Activated CD4-positive, CD25-positive, alpha-beta regulatory T cell (primary cell): ENCODE measurements at places on chromosomes 1 and 21.
A peak's percentile ranks its signal among the peaks of the same experiment; 100 is the strongest.

DNA sequence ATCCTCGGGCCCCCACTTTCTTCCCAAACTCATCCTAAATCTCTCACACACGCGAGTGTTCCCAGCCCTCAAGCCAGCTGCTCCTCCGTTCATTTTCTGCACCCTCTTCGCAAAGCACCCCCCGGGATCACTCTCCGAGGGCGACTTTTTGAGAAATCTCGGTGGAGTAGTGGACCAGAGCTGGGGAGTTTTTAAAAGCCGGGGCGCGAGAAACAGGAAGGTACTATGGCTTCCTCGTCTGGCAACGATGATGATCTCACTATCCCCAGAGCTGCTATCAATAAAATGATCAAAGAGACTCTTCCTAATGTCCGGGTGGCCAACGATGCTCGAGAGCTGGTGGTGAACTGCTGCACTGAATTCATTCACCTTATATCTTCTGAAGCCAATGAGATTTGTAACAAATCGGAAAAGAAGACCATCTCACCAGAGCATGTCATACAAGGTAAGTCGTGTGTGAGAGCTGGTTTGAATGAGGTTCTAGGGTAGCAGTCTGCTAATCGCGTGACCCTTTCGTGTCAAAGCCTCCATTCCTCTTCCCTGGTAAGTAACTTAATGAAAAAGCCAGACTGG lies 800 bp downstream of the DR1 start:
- DNase-seq: peak; percentile 9

- no peak for DNase-seq
These were observed 19.6 kb downstream of the FH start for GRCh38 chr1:241499910-241500309.

- no peak for DNase-seq
These were observed 2.5 kb downstream of the MFSD2A start for GRCh38 chr1:39957299-39958015.

GRCh38 chr1:12057382-12057781 lies 5.7 kb upstream of the TNFRSF8 start:
- no peak for DNase-seq

GRCh38 chr1:235375919-235376605 lies 8.8 kb downstream of the TBCE start:
- no peak for DNase-seq

GRCh38 chr1:31977385-31978131 lies 36.1 kb upstream of the KHDRBS1 start:
- DNase-seq: no peak

DNA sequence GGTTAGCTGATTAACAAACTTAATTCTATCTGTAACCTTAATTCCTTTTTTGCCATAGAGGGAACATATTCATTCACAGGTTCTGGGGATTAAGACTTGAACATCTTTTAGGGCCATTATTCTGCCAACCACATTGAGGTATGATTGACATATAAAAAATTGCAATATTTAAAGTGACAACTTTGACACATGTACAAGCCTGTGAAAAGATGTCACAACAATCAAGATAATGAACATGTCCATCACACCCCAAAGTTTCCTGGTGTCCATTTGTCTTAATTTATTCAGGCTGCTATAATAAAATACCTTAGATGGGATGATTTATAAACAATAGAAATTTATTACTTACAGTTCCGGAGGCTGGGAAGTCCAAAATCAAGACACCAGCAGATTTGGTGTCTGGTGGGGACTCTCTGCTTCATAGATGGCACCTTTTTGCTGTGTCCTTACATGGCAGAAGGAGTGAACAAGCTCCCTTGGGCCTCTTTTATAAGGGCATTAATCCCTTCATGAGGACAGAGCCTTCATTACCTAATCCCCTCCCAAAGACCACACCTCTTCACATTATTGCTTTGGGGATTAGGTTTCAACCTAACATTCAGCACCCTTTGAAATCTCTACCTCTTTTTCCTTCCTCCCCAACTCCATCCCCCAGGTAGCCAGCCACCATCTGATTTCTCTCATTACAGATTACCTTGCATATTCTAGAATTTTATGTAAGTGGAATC lies 33.0 kb upstream of the TP53BP2 start:
- no peak for DNase-seq

DNA sequence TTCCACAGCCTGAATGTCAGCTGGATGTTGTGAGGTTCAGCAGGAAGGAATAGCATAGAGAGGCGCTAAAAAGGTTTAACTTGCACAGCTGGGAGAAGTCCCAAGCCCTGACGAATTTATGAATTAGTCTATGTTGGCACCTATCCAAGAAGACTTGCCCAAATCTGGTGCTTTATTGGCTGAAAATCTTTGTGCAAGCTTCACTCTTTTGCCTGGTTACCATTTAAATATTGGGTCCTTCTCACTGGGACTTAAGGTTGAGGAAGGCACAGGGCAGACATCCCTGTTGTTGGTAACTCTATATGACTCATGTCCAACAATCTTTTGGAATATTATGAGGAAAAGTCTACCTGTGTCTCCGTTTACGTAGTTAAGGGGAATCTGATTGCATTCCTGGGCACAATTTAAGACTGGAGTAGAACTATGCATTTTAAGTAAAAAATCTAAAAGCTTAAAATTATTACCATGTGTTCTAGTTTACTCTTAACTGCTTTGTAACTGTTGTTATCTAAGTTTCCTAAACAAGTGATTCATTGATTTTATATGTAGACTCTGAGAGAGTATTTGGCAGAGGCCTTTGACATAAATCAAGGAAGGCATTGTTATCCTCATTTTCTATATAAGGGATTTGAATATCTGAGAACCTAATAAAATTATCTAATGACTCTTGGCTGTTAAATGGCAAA lies 181.7 kb upstream of the DPYD start:
- DNase-seq: no peak

- DNase-seq: no peak
These were observed 68.5 kb downstream of the DYRK1A start for GRCh38 chr21:37435120-37435519.

DNA sequence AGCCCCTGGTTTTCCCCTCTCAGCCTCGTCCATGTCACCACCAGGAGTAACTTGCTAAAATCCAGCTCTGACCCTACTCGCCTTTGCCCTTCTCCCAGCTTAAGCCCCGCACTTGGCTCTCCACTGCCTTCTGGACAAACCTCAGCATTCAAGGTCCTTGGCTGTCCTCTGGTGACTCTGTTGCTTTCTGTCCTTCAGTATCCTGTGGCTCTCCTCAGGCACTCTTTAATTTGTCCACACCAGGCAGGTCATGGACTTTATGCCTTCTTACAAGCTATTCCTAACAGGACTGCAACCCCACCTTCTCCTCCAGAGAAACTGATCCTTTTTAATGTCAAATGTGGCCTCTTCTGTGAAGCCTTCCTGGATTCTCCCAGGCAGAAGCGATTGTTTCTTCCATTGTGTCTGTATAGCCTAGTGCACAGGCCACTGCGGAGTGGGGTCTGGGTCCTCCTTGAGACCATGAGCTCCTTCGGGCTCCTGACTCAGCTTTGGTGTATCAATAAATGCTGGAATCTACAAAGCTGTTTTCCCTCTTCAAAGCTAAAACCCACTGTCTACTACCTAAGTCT lies 26.7 kb upstream of the CTPS1 start:
- no peak for DNase-seq

DNA sequence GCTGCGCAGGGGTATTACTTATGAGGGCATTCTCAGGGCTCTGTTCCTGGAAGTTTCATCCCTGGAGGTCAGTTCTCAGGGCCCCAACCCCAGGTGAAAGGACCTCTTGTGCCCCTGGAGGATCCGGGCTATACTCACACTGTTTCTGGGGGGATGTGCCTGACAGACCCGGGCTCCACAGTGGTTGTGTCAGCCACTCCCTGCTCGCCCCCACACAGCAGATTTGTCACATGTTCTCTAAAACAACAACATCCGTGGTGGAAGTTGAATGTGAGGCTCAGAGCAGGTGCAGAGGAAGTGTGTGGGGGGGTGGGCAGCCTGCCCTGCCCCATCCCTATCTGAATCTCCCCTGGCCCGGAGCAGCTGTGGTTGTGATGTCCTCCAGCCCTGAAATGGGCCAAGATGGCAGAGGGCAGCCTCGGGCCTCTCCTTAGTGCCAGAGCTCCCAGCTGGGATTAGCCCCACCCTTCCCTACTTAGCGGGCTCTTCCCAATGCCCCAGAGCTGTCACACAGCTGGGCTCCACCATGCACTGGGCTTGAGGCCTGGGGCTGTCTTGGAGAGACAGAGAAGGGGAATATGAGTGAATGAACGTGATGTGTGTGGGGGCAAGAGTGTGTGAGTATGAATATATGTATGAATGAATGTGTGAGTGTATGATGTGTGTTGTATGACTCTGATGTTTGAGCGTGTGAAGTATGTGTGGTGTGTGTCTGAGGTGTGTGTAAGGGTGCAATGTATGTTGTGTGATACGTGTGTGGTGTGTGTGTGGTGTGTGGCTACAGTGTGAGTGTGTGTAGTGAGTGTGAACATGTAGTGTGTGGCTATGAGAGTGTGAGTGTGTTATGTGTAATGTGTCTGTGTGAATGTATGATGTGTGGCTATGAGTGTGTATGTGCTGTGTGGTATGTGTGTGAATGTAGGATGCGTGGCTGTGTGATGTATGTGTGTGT lies 1.5 kb upstream of the FCMR start:
- DNase-seq: no peak

- DNase-seq: no peak
These were observed 4.2 kb downstream of the NPPB start for GRCh38 chr1:11854519-11854918.

GRCh38 chr1:1087351-1088028 lies 13.4 kb upstream of the RNF223 start:
- no peak for DNase-seq

DNA sequence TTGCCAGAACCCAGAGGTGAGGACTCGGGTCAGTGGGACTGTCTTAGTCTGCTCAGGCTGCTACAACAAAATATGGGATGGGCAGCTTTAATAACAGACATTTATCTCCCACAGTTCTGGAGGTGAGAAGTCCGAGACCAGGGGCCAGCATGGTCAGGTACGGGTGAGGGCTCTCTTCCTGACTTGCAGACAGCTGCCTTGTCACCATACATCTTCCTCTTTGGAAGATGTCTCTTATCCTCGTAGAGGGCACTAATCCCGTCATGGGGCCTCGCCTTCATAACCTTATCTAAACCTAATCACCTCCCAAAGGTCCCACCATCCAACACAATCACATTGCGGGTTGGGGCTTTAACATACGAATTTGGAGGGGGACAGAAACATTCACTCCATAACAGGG lies 51.9 kb downstream of the GLUL start:
- no peak for DNase-seq

- DNase-seq: no peak
These were observed 12.9 kb upstream of the DISC1 start for GRCh38 chr1:231613419-231614349.

DNA sequence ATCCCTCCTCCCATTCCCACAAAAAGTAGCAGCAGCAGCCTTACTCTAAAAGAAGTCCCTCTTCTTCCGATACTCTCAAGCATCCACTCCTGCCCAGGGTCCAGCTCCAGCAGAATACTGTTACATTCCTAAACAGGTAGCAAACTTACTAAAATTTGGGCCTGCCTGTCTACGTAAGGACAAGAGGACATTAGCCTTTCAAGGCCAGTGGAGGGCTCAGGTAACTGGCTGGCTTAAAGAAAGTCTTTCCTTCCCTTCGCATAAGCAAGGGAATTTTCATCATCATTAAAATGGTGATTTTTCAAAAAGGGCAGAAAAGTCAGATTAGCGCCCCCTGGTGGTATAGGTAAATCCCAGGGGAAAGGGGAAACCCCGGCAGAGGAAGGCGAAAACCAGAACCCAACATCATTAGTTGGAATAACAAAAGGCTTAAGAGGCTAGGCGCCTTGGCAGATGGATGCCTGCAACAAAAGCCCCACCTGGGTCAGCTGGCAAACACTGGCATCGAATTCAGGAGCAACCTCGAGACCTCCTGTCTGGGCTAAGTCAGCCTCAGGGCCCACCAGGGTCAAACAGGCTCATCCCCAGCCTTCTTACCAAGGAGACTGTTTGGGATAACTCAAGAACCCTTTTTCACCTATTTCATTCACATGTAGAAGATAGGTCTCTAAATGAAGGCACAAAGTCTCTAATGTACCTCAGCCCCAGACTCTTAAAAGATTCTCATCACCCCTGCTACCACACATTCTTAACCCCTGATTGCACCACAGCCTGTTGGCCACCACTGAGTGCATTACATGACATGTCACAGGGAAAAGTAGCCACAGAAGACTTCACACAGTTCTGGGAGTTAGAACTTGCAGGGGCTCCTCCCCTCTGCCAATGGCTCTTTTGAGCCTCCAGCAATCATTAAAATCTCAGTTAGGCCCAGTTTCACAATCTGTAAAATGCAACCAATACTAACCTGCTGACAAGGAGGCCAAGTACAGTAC lies 36.7 kb downstream of the ERI3 start:
- peak; percentile 13 for DNase-seq

DNA sequence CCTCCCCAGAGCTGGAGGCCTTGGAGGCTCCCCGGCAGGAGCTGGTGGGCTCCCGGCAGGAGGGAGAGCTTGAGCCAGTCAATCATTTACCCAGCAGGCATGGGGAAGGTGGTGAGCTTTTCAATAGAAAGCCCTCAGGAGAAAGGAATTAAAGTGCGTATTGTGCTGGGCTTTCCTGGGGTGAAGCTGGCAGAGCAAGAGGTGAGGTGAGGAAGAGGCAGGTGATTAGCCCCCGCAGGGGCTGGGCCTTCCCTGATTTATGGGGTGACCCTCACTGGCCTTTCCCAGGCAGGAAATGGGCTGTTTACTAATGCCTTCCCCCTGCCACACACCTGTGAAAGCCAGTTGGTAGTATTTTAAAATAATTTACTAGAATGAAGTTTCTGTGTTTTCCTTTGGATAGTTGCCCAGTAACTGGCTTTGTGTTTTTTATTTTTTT lies 25.8 kb downstream of the CLDN14 start:
- DNase-seq: no peak

- no peak for DNase-seq
These were observed 198.1 kb downstream of the ZZZ3 start for GRCh38 chr1:77484334-77484733.

DNA sequence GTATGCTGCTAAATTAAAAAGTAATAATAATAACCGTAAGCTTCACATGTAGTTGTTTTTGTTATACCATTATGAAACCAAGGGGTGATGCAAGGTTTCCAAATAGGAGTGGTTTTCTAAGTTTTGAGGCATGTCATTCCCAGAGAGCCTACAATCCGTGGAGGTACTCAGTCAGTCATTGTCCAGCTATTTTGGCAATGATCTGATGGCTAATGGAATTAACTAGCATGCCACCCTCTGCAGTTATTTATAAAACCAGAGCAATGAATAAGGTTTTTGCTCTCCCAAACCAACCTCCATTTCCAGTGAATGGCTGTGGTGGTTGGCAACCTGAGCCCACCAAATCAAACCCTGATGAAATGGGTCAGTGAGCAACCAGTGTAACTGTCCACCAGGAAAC lies 106.4 kb downstream of the TBX15 start:
- DNase-seq: no peak
